ENCODE measurements at places on chromosomes 16 and 17. TPM values are rescaled to one million over a fixed set of nuclear protein-coding genes. Genes with fewer than 3 reads are reported as not detected.

Gene PRSS33
- not detected for total RNA-seq

Gene KLHDC4
- 27.6 TPM for total RNA-seq

Gene CPHXL2
- total RNA-seq = not detected

Gene YBX2
- not detected for total RNA-seq

Gene AIPL1
- total RNA-seq = not detected

Gene SUZ12
- total RNA-seq = 22.2 TPM

Gene HEATR3
- total RNA-seq = 25.8 TPM

Gene ZNF213
- total RNA-seq = 5.6 TPM

Gene NUP93
- 119 TPM for total RNA-seq
